ENCODE measurements at places on chromosomes 2 and 18. TPM values are rescaled to one million over a fixed set of nuclear protein-coding genes. Genes with fewer than 3 reads are reported as not detected.

Gene IL36A
- total RNA-seq, result not detected

Gene GDF7
- 0.17 TPM for total RNA-seq

Gene ASB18
- total RNA-seq, result not detected

Gene CCDC85A
- total RNA-seq, result not detected

Gene ACOXL
- not detected for total RNA-seq

Gene CENPA
- 2.0 TPM for total RNA-seq

Gene ALPP
- not detected for total RNA-seq

Gene SLC23A3
- total RNA-seq, result 1.3 TPM

Gene SCN1A
- total RNA-seq, result not detected

Gene LPIN2
- total RNA-seq, result 61.2 TPM

Gene ACTG2
- total RNA-seq, result 0.64 TPM

DNA sequence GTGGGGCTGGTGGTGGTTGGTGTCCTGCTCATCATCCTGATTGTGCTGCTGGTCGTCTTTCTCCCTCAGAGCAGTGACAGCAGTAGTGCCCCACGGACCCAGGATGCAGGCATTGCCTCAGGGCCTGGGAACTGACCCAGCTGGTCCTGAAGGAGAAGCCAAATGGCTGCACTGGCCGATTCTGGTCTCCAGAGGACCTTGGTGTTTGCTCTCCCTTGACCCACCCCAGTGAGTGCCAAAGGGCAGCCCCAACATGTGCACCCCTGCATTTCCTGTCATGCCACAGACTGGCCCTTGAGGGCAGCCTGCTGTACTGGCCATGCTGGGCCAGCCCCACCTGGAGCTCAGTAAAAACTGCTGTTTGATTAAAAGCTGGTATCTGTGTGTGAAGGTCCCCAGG is 2.5 kb upstream of the RNF181 start:
- peaks cover 28% of the 10 kb centered on the region for H3K4me1 ChIP-seq
- no peaks in the 10 kb centered on the region for H3K27me3 ChIP-seq
- H3K27ac ChIP-seq, result no peak overlapping the region

GRCh38 chr2:42516418-42516901 is 22.7 kb upstream of the KCNG3 start:
- H3K36me3 ChIP-seq, result no peaks in the 10 kb centered on the region
- H3K27ac ChIP-seq, result no peak overlapping the region
- H3K4me3 ChIP-seq, result no peak overlapping the region
- H3K27me3 ChIP-seq, result no peaks in the 10 kb centered on the region
- DNase-seq, result no peak

- H3K27me3 ChIP-seq, result no peaks in the 10 kb centered on the region
- H3K36me3 ChIP-seq, result no peaks in the 10 kb centered on the region
- no peak overlapping the region for H3K27ac ChIP-seq
- DNase-seq, result no peak
- H3K4me1 ChIP-seq, result no peaks in the 10 kb centered on the region
- H3K4me3 ChIP-seq, result no peak overlapping the region
Measured at GRCh38 chr2:146642066-146642465, 1202.8 kb upstream of the ACVR2A start.

GRCh38 chr2:7825591-7826312 is 856.1 kb upstream of the ID2 start:
- H3K36me3 ChIP-seq, result no peaks in the 10 kb centered on the region
- DNase-seq, result no peak
- H3K27me3 ChIP-seq, result no peaks in the 10 kb centered on the region
- H3K4me1 ChIP-seq, result no peaks in the 10 kb centered on the region

GRCh38 chr2:7927691-7928090 is 754.2 kb upstream of the ID2 start:
- H3K27me3 ChIP-seq, result no peaks in the 10 kb centered on the region
- DNase-seq, result no peak
- no peaks in the 10 kb centered on the region for H3K36me3 ChIP-seq
- H3K27ac ChIP-seq, result no peak overlapping the region
- H3K4me3 ChIP-seq, result no peak overlapping the region

- DNase-seq, result no peak
- peaks cover 2% of the 10 kb centered on the region for H3K27me3 ChIP-seq
- H3K4me1 ChIP-seq, result peaks cover 8% of the 10 kb centered on the region
- H3K4me3 ChIP-seq, result no peak overlapping the region
- H3K27ac ChIP-seq, result no peak overlapping the region
- H3K36me3 ChIP-seq, result no peaks in the 10 kb centered on the region
Measured at GRCh38 chr2:159287733-159288132, 1.2 kb upstream of the WDSUB1 start.

- peaks cover 52% of the 10 kb centered on the region for H3K4me1 ChIP-seq
- H3K27me3 ChIP-seq, result no peaks in the 10 kb centered on the region
- peak overlapping the region; percentile 81 for H3K27ac ChIP-seq
- no peak for DNase-seq
- H3K36me3 ChIP-seq, result peaks cover 69% of the 10 kb centered on the region
Measured at GRCh38 chr2:105821428-105822125, 76.9 kb downstream of the NCK2 start.

DNA sequence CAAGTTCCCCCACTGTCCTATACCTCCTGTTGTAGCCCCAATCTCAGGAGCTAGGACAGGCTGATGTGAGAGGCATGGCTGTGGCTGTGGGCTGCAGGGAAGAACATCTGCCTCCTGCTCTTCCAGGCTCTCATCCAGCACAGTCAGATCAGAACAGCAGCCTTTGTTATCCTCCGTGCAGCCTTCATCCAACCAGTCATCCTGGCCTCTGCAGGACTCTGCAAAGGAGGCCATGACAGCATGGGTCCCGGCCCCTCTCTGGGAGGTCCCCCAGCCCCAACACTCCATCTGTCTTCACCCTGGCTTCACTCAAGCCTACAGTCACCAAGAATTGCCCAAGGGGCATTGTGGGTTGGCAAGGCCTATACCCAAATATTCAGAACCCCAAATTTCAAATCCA is 223.2 kb upstream of the COPS8 start:
- DNase-seq, result no peak
- no peaks in the 10 kb centered on the region for H3K36me3 ChIP-seq
- no peak overlapping the region for H3K27ac ChIP-seq
- H3K4me1 ChIP-seq, result no peaks in the 10 kb centered on the region

- no peaks in the 10 kb centered on the region for H3K36me3 ChIP-seq
- no peak overlapping the region for H3K27ac ChIP-seq
- DNase-seq, result no peak
- H3K27me3 ChIP-seq, result no peaks in the 10 kb centered on the region
- H3K4me1 ChIP-seq, result no peaks in the 10 kb centered on the region
- H3K4me3 ChIP-seq, result no peak overlapping the region
Measured at GRCh38 chr2:119234021-119235019, 10.7 kb downstream of the STEAP3 start.

GRCh38 chr2:28664120-28664842 is 87.3 kb upstream of the PPP1CB start:
- DNase-seq, result no peak
- H3K27me3 ChIP-seq, result no peaks in the 10 kb centered on the region
- H3K4me1 ChIP-seq, result no peaks in the 10 kb centered on the region
- H3K36me3 ChIP-seq, result no peaks in the 10 kb centered on the region

- H3K36me3 ChIP-seq, result peaks cover 68% of the 10 kb centered on the region
- H3K27me3 ChIP-seq, result no peaks in the 10 kb centered on the region
- H3K4me1 ChIP-seq, result no peaks in the 10 kb centered on the region
- H3K27ac ChIP-seq, result no peak overlapping the region
- no peak for DNase-seq
Measured at GRCh38 chr2:3445891-3446290, 66.4 kb downstream of the TRAPPC12 start.

DNA sequence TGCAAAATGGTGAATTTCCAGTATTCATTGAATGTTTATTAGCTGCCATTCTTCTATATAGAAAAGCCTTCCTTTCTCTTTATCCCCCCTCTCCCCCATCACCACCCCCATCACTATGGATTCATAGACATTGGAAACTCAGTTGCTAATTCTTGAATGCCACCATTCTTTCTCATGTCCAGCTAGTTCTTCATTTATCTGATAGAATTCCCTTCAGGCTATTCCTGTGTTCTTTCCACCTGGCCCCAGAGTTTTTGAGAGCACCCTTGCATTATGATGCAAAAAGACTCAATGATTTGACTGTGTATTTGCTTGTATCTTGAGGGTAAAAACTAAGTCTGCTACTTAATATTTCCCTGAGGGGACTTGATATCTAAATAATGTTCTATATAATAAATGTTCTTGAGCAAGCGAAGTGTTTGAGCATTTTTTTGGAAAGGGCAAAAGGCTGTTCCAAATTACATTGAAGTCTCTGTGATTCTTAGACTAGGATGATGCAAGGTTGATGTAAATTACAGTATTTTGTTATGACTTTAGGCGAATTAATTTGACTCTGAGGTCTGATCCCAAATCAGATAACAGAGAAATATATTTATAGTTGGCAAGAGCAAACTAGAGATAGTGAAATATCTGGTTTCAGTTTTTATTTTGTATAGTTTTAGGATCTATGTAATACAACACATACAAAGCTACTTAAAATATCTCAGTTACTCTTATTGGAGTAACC is 18.8 kb upstream of the SOS1 start:
- H3K4me1 ChIP-seq, result peaks cover 21% of the 10 kb centered on the region
- peak; percentile 40 for DNase-seq
- H3K27me3 ChIP-seq, result no peaks in the 10 kb centered on the region

DNA sequence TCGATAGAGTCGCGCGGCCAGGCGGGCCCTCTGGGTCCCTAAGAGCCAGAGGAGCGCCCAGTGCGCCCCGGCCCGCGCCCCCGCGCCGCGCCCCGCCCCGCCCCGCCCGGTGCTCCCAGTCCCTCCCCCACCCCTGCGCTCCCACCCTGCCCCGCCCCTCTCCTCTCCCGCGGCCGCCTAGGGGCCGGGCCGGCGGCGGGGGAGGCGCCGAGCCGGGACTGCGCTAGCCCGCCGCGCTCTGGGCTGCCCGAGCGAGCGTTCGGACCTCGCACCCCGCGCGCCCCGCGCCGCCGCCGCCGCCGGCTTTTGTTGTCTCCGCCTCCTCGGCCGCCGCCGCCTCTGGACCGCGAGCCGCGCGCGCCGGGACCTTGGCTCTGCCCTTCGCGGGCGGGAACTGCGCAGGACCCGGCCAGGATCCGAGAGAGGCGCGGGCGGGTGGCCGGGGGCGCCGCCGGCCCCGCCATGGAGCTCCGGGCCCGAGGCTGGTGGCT is at the start of gene GPC1:
Gene GPC1 (plus strand): TSS at position 207 of the 491 bp plus-strand sequence. CDS start 256 bp downstream, at position 463.
- H3K27ac ChIP-seq, result no peak within 1 kb of the TSS
- no peaks in the 10 kb centered on the region for H3K36me3 ChIP-seq
- no peak within 1 kb of the TSS for H3K4me3 ChIP-seq
- H3K27me3 ChIP-seq, result peaks cover 9% of the 10 kb centered on the region
- DNase-seq, result no peak

GRCh38 chr18:67646890-67647289 is 130.4 kb upstream of the DSEL start:
- no peaks in the 10 kb centered on the region for H3K4me1 ChIP-seq
- no peak overlapping the region for H3K27ac ChIP-seq
- H3K4me3 ChIP-seq, result no peak overlapping the region
- H3K27me3 ChIP-seq, result no peaks in the 10 kb centered on the region
- no peak for DNase-seq

DNA sequence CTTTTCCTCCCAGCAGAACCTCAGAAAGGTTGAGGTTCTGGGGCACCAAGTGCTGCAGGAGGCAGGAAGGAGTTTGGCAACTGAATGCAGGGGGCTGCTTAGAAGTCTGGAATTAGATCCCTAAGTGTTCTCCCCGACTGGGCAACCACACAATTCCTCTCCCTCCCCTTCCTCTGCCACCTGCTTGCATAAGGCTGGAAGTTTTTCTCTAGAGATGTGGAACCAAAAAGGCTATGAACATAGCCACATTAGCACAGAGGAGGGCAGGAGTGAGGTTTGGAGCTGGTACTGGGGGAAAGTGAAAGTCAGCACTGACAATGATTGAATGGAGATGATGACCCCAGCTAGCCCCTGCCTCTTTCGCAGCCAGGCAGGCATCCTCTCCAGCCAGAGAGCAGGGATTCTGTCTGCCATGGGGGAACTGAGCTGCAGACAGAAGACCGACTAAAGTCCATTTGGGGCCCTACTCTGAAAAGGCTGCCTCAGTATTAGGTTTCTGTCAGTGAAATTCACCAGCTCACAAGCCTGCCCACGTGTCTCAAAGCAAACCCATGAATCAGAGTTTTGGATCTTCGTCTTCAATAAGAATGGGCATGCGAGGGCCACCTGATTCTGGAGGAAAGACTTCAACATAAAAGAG is 87.9 kb upstream of the ITGA6 start:
- no peaks in the 10 kb centered on the region for H3K4me1 ChIP-seq
- no peaks in the 10 kb centered on the region for H3K36me3 ChIP-seq
- DNase-seq, result peak; percentile 4
- H3K27me3 ChIP-seq, result no peaks in the 10 kb centered on the region

GRCh38 chr18:54822872-54823845 is 5.1 kb upstream of the RAB27B start:
- no peak overlapping the region for H3K4me3 ChIP-seq
- peaks cover 3% of the 10 kb centered on the region for H3K27me3 ChIP-seq
- no peaks in the 10 kb centered on the region for H3K4me1 ChIP-seq
- no peak for DNase-seq

- H3K27ac ChIP-seq, result peak overlapping the region; percentile 81
- H3K27me3 ChIP-seq, result no peaks in the 10 kb centered on the region
- no peak overlapping the region for H3K4me3 ChIP-seq
- no peaks in the 10 kb centered on the region for H3K36me3 ChIP-seq
- H3K4me1 ChIP-seq, result peaks cover 15% of the 10 kb centered on the region
- DNase-seq, result no peak
Measured at GRCh38 chr2:231604101-231604684, 11.5 kb downstream of the TEX44 start.

DNA sequence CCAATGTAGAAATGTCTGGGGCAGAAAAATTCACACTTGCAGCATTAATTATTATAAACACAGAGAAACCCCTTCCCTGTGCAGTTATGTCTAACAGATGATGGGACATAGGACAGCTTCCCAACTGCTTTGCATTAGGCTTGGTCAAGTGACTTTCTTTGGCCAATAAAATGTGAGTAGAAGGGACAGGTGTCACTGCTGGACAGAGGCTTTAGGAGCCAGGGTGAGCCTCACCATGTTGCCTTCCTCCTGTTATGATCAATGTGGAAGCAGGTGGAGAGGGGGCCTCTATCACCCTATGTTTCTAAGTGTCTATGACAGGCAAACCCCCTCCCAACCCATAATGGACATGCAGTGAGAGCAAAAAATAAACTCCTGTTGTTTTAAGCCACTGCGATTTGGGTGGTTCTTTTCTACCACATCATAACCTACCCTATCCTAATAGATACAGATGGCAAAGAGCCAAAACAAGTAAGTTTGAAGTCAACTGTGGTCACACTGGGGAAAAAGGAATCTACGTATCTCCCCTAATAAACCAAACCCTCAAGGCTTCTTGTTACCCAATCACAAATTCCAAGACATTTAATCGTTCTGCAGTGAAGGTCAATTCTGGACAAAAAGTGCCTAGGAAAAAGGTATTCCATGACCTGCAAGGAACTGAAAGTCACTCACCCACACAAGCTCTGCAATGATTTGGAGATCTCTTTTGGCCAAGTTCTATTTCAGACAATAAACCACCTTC is 28.6 kb upstream of the POU3F3 start:
- H3K36me3 ChIP-seq, result no peaks in the 10 kb centered on the region
- H3K4me1 ChIP-seq, result no peaks in the 10 kb centered on the region
- H3K4me3 ChIP-seq, result no peak overlapping the region
- no peak for DNase-seq
- H3K27ac ChIP-seq, result no peak overlapping the region
- no peaks in the 10 kb centered on the region for H3K27me3 ChIP-seq

- no peaks in the 10 kb centered on the region for H3K36me3 ChIP-seq
- no peaks in the 10 kb centered on the region for H3K27me3 ChIP-seq
- H3K27ac ChIP-seq, result no peak overlapping the region
- no peaks in the 10 kb centered on the region for H3K4me1 ChIP-seq
Measured at GRCh38 chr2:21358976-21359375, 235.2 kb downstream of the TDRD15 start.

Measured in CD4-positive, CD25-positive, alpha-beta regulatory T cell (primary cell).